ENCODE measurements at places on chromosomes 7 and 10.

- DNase-seq, result no peak
Observed at GRCh38 chr10:23238015-23238414, 45.9 kb downstream of the PTF1A start.

DNA sequence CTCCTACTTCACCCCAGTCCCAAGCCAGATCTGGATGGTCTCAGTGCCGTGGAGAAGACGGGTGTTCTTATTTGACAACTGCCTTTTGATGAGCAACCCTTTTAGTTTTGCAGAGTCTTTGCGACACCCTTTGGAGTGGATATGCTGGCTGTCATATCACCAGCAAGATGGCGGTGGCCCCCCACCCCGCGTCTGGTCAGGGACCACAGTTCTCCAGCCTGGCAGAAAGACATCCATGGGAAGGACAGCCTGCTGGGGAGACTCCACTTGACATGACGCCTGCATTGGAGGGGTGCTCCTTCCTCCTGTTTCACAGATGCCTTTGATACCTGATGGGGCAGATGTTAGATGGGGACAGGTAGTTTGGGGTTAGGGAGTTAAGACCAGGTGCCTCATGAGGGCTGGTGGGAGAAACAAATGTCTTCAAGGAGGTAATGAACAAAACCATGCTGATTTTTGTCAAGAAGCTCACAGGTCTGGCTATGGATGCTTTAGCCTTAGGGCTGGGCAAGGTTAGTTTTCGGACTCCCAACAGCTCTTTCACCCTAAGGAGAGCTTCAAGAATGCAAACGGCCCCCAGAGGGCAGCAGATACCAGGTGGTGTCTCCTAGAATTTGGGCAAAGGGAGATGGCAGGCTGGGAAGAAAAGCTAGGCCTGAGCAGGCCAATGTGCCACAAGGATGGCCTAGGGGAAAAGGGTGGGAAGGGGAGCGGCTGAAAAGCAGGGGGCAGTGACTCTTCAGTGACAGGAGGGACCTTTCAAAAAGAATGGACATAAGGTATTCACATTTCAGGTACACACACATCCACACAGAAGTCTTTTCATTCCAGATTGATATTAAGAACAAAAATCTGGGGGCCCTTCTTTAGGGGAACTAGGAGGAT is 95.2 kb downstream of the CLEC2L start:
- peak; percentile 45 for DNase-seq

DNA sequence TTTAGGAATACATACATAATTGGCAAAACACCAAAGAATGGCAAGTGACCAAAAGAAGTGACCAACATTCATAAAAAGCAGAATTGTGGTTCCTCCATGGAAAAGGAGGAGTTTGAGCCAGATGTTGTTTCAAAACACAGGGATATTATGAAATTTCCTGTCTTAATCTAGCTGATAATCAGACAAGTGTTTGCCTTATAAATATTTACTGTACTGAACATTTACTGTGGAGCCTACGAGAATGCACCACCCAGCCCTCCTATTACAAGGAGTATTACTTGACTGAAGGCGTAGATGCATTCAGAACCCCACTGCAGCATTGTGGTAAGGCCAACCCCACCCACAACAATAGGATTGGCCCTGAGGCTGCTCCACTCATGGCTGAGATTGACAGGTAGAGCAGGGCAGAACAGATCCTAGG is 118.9 kb downstream of the AKR1D1 start:
- no peak for DNase-seq

DNA sequence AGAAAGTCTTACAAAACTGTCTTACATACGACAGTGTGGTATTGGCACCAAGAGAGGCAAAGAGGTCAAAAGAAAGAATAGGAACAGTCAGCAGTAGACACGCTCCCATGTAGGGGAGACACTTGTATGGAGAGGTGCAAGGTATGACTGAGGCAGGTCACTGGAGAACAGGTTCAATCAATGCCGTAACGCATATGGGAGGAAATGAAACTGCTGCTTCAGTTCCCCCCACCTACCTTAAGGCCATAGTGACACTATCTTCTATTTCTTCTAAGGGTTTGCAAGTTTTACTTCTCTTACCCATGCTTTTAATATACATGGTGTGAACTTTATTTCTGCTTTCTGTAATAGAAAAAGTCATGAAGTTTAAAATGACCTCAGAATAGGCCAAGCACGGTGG is 5.5 kb upstream of the PITRM1 start:
- DNase-seq, result no peak

- no peak for DNase-seq
Observed at GRCh38 chr7:96663871-96664445, 45.7 kb downstream of the SEM1 start.

GRCh38 chr7:159201722-159202330 is 57.2 kb upstream of the VIPR2 start:
- no peak for DNase-seq

DNA sequence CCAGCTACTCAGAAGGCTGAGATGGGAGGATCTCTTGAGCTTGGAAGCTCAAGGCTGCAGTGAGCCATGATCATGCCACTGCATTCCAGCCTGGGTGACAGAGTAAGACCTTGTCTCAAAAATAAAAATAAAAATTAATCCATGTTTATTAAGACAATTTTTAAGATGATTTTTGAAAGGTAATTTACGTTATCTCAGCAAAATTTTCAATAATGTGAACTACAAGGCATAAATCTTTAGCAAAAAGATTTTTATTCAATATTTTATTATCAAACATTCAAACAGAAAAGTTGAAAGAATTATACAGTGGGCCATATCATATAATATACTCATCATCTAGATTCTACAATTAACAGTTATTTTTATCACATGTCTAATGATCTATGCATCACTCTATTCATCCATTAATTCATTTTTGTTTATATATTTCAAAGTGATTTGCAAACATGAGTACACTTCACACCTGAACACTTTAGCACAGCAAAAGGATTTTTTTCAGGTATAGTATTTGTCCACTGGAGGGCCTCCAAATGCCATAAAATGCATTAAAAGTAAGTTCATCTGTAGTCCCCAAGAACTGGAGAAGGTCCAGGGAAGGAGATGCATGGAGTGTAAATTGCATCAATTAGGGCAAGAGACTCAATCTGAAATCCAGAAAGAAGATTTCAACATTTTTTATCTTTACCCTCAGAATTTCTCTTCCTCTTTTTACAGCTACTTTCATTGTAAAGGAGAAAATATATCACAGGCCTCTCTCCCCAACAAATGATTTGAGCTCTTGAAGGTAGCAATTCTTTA is 38.6 kb upstream of the RSBN1L start:
- DNase-seq, result no peak

- no peak for DNase-seq
Observed at GRCh38 chr10:90893190-90893589, 21.4 kb downstream of the RPP30 start.

DNA sequence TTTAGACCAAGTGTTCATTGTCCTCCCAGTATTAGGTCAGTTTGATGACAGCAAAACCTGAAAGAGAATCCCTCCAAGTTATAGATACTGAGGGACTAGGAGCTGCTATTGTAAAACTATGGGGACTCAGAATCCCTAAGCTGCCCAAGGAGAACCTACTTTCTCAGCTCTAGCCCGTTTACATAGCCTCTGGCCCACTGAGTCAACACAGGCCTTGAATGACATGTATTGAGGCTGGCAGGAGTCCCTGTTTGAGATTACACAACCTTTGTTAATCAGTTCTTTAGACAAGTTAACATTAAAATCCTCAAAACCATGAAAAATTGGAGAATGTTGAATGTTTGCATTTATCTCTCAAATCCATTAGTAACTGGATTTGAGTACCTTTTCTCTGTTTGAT is 1079.0 kb downstream of the KCNMA1 start:
- no peak for DNase-seq

DNA sequence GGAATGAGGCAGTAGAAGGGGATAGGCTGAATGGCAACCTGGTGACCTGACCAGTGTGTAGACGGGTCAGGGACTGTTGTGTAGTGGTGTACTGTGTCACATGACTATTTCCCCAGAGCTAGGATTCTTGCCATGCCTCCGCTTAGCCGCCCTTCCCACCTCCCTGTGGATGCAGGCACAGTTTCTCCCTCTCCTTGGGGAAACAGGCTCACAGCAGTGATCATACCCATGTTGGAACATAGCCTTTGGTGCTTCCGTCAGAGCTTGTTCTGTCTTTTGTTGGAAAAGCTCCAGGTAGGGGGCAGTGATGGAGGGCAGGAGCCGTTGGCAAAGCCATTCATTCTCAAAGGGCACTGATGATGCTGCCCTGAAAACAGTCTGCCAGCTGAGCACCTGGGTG is 44.3 kb downstream of the OGDH start:
- no peak for DNase-seq

GRCh38 chr7:114943953-114944744 is 22.3 kb downstream of the MDFIC start:
- DNase-seq, result no peak

- no peak for DNase-seq
Observed at GRCh38 chr10:102066399-102067088, 1.4 kb downstream of the HPS6 start.

DNA sequence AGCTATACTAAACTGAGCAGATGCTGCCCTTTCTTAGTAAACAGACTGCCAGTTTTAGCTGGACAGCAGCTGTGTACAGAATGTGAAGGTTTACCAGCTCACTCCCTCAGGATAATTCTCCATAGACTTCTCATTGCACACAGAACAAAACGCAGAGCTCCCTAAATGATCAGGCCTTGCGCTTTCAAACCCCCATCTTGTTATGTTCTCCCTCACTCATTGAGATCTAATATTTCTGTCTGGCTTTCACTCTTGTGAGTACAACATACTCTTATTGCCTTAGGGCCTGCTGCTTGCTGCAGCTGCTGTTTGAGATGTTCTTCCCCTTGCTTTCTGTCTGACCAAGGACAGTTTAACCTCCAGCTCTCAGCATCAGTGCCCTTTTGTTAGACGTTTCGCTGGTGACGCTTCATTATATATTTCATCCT is 17.3 kb downstream of the VWDE start:
- DNase-seq, result no peak

DNA sequence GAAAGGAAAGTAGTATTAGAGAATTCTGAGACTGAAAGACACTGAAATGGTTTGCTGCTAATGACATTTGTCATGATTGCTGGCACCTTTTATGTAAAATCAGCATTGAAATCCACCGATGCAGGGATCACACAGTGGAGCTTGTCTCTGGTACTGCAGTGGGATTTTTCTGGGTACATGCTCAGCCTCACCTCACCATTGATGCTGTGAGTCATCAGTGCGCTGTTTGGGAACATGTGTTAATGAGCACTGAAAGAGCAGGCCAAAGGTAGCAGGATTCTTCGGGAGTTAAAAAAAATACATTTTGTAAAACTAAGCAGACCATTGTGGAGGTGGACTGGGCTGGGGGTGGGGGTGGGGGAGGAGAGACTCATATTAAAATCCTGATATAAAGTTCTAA is 174.9 kb downstream of the CREB5 start:
- no peak for DNase-seq

DNA sequence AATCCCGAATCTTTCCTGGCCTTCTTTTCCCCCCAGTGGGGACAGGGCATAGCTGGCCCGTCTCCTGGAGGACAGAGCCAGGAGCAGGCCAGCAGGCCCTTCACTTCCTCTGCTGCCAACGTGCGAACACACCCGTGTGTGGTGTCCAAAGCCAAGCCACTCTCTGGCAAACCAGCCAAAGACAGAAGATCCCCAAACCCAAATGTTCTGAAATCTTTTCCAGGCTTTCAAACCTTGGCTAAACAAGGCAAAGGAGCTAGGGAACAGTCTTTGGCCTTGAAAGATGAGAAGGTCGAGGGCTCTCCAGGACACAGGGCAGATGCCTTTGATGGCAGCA is 63.0 kb downstream of the PROSER2 start:
- DNase-seq, result no peak

GRCh38 chr7:98024075-98024474 is 34.1 kb upstream of the OCM2 start:
- no peak for DNase-seq

DNA sequence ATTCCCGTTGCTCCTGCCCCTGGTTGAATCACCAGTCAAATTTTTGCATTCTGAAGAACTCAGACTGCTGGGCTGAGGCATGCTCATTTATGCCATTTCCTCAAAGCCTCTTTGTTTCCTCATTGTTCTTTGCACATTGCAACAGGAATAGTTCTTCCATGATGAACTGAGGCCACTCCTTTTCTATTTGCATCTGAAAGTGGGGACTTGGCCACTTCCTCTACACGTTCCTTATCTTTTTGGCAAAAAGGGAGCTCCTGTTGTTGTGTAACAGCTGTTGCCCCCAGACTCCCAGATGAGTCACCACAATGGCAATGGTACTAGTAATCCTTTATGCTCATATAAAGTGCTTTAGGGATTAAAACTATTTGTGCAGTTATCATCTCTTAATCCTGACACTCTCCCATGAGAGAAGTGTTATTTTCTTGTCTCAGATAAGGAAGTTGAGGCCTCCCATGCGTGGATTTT is 20.1 kb upstream of the ITPRID1 start:
- DNase-seq, result no peak

- DNase-seq, result no peak
Observed at GRCh38 chr7:41148521-41148951, 554.4 kb downstream of the INHBA start.

DNA sequence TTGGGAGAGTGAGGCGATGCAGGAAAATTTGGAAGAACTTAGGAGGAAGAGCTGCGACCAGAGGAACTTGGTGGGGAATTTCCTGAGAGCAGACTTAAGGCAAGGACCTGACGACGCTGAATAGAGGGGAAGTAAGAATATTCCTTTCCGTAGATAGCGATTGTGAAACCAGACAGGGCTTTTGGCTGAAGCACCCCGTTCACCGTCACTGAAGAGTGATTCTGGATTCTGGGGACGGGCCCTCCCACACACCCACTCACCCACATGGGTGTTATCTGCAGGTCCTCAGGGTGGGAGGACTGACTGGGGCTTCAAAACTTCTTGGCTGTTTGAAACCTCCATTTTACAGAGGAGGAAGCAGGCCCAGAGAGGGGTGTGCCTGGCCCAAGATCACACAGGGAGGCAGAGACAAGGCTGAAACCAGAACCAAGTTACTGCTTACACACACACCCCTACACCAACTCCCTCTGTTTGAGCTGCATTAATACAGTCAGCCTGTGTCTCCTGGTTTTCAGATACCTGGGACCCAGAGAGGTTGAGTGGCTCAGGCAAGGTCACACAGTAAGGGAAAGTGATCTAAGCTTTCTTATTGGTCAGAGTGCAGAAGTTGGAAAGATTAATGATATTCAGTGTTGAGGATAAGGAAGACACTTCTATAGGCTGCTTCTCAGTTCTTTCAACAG is 37.2 kb upstream of the CDH23 start:
- DNase-seq, result no peak
